ENCODE measurements at places on chromosomes 7 and 10.

- no peak for DNase-seq
Measured at GRCh38 chr10:129705676-129706075, 238.6 kb downstream of the MGMT start.

DNA sequence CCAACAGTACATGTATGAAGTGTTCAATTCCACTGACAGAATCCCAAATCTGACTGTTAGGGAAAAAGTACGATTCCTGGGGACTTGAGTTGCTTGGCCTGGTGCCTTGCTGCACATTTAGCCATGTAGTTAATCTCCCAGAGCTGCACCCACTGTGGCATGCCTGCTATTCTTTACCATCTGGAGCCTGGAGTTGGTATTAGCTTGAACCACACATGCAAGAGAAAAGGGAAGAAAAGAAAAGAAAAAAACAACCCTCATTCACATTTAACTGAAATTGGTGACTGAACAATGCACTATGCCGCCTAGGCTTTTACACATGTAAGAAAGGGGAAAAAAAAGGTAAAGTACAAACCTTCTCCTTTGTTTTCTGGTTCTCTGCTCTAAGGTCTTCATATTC, 26.1 kb downstream of the SHTN1 start:
- no peak for DNase-seq

DNA sequence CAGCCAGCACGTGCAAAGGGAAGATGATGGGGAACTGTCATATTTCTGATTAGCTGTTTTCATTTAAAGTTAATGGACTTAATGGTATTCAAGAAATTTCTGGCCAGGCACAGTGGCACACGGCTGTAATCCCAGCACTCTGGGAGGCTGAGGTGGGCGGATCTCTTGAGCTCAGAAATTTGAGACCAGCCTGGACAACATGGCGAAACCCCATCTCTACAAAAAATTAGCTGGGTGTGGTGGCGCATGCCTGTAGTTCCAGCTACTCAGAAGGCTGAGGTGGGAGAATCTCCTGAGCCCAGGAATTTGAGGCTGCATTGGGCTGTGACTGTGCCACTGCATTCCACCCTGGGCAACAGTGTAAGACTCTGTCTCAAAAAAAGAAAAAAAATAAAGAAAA, 18.7 kb downstream of the STN1 start:
- DNase-seq, result no peak

DNA sequence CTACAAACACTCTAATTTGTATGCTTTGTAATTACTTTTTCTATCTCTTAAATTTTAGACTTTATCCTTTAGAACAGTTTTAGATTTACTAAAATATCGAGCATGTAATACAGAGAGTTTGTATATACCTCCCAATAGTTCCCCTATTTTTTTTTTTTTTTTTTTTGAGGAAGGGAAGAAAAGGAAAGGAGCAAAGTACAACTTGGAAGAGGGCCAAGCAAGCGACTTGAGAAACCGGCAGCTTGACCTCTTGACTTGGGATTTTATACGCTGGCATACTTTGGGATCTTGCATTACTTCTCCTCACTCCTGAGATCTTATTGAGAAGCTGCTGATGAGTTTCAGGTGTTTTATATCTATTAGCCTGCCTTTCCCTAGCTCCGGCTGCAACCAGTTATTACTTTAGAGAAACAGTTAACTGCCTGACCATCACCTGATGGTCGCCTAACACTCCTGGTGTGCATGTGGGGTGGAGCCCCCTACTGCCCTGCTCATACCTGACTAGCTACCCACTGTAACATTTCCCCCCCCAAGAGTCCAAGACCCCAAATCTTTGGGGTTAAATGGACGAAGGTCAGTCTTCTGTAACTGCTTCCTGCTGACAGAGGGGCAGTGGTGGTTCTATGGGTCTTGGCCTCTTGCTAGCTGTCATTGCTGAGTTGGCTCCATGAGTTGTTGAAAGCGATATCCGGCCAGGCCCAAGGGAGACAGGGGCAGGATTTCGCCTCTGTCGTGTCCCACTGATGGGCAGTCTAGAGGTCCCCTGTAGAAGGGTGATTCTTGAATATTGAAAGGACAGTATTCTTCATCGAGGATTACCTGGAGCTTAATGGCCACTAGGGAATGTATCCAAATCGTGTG, 28.5 kb downstream of the MKLN1 start:
- DNase-seq, result no peak
